ENCODE measurements at places on chromosomes 16 and 17. TPM values are rescaled to one million over a fixed set of nuclear protein-coding genes. Genes with fewer than 3 reads are reported as not detected.
A peak's percentile ranks its signal among the peaks of the same experiment; 100 is the strongest.

Gene PIK3R5
- 0.56 TPM for polyA plus RNA-seq

Gene CYGB
- 23.4 TPM for polyA plus RNA-seq

- no peak for DNase-seq
Measured at GRCh38 chr17:56057869-56058268, 95.4 kb upstream of the ANKFN1 start.

GRCh38 chr17:4175921-4176807, 33.2 kb downstream of the CYB5D2 start:
- peak; percentile 28 for DNase-seq

GRCh38 chr16:71627731-71628181, 1.8 kb downstream of the MARVELD3 start:
- no peak for DNase-seq

- DNase-seq, result no peak
Measured at GRCh38 chr16:31157136-31157535, 7.3 kb upstream of the PRSS36 start.

DNA sequence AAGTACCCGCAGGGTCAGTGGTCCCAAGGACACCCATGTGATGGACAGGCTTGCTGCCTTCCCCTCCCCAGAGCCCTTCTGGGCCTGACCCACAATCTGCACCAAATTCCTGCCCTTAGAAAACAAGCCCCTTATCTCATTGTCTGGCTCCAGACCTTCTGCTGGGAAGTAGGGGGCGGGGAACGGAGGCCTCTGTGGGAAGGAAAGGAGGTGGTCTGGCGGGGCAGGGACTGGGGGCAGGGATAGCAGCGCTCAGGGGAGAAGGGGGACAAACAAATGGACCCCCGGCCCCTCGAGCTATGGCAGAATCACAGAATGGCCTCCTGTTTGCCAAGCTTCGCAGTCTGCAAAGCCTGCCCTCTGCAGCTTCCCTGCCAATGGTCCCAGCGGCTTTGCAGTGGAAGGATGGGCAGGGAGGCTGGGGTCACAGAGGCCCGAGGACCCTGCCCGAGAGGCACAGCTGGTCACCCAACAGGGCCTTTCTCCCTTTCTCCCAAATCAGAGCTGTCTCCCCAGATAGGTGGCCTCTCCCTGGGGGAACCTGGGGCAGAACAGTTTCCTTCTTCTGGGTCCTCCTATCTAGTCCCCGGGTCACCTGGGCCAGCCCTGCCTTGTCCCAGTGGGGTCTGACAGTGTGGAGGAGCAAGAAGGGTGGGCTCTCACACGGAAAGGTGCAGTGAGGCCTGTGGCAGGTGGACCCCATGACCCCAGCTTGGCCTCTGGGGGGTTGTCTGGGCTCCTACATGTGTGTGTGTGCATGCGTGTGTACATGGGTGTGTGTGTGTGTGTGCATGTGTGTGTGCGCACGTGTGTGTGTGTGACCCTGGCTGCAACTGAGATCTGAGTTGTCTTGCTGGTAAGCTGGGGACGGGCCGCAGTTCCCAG, 25.5 kb downstream of the TMEM235 start:
- no peak for DNase-seq

DNA sequence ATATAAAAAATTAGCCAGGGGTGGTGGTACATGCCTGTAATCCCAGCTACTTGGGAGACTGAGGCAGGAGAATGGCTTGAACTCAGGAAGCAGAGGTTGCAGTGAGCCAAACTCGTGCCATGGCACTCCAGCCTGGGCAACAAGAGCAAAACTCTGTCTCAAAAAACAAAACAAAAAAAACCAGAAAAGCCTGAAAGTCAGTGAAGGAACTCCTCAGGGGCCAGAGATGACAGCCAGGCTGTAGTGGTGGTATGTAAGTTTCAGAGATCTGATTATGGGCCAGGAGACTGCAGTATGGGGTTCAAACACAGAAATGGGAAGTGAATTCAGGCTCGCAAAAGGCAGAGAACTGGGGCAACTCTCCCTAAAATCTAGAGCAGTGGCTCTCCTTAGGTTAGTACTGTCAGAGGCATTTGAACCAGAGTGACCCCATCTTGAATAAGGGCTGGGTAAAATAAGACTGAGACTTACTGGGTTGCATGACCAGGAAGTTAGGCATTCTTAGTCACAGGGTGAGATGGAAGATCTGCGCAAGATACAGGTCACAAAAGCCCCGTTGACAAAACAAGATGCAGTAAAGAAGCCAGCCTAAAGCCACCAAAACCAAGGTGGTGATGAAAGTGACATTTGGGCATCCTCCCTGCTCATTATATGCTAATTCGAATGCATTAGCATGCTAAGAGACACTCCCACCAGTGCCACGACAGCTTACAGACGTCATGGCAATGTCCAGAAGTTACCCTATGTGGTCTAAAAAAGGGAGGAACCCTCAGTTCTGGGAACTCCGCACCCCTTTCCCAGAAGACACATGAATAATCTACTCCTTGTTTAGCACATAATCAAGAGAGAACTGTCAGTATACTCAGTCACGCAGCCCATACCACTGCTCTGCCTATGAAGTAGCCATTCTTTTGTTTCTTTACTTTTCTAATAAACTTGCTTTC, 120.2 kb upstream of the XYLT1 start:
- no peak for DNase-seq

Measured in left renal cortex interstitium (tissue), 4 donors.